Kidney tubule cell (primary cell): ENCODE measurements at places on chromosomes 3 and 15.

DNA sequence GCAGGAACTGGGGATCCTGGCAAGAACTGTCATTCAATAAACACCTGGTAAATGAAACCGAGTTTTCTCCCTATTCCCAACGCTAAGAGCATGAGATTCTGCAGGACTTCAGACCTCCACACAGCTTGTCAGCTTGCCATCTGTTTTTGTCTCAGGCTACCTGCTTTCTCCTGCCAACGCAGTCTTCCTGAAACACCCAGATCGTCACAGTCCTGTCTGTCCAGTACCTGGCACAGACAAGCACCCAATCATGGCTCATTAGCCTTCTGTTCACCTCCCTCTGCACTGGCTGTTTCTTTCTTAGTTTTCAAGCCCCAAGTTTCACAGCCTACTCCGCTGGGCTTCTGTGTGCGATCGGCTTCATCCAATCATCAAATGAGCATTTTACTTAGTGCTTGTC is 5.0 kb downstream of the SLC12A8 start:
- DNase-seq = no peak

GRCh38 chr3:45226206-45226915 is at the start of gene TMEM158:
TSS of gene TMEM158 (minus strand) at chr3:45226287. CDS start at chr3:45226027, 260 bp downstream.
- DNase-seq = peak; percentile 73

GRCh38 chr15:57528940-57529565 is 62.7 kb upstream of the MYZAP start:
- DNase-seq = no peak

- DNase-seq = no peak
These were observed 363.0 kb downstream of the PLOD2 start for GRCh38 chr3:145798007-145798406.

- no peak for DNase-seq
These were observed 297.1 kb downstream of the UACA start for GRCh38 chr15:70466305-70466704.
